Suppressor macrophage treated with lipopolysaccharide for 4 hours (primary cell): ENCODE measurements at places on chromosomes 12 and 14.
A peak's percentile ranks its signal among the peaks of the same experiment; 100 is the strongest.

GRCh38 chr14:98233656-98234055 is 1038.3 kb downstream of the BCL11B start:
- no peak for DNase-seq

DNA sequence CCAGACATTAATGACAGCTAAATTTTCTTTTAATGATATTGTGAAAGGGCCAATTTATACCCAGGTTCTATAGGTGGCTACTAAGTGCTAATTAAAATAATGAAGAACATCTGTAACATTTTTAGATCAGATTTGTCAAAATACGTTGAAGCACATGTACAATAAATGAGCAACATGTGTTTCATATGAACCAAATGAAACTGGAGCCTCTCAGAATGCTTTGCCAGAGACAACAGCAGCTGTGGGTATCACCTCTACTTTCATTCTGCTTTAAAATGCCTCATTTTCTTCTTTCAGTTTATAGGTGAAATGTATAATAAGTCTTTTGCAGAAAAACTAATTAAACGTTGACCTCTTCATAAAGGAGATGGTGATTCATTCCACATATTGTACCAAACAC is 26.1 kb upstream of the MYF6 start:
- no peak for DNase-seq

- DNase-seq, result no peak
Measured at GRCh38 chr12:53191885-53192530, 11.3 kb upstream of the CSAD start.

GRCh38 chr12:127760357-127760756 is 506.6 kb upstream of the TMEM132C start:
- no peak for DNase-seq

GRCh38 chr12:6941267-6941666 is 2.3 kb upstream of the RNU7-1 start:
- no peak for DNase-seq

DNA sequence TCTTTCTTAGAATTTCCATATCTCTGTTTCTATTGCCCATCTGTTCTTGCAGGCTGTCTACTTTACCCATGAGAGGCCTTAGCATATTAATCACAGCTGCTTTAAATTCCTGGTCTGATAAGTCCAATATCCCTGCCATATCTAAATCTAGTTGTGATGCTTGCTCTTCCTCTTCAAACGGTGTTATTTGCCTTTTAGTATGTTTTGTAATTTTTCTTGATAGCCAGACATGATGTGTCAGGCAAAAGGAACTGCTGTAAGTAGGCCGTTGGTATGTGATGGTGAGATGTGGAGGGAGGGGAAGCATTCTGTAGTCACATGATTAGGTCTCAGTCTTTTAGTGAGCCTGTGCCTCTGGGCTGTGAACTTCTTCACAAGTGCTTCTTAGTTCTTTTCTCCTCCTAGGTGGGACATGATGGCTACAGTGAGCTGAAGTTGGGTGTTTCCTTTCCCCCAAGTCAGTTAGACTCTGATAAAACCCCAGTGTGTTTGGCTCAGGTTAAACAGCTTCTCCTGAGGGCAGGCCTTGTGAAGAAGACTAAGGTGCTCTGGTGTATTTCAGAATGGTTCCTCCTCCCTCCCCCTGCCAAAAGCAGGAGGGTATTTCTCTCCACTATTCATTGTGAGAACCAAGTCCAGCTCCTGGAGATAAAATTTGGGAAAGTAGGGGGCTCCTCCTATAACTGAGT is 195.9 kb upstream of the PARP11 start:
- DNase-seq, result no peak

- no peak for DNase-seq
Measured at GRCh38 chr14:77800814-77801213, 905 bp downstream of the ADCK1 start.

DNA sequence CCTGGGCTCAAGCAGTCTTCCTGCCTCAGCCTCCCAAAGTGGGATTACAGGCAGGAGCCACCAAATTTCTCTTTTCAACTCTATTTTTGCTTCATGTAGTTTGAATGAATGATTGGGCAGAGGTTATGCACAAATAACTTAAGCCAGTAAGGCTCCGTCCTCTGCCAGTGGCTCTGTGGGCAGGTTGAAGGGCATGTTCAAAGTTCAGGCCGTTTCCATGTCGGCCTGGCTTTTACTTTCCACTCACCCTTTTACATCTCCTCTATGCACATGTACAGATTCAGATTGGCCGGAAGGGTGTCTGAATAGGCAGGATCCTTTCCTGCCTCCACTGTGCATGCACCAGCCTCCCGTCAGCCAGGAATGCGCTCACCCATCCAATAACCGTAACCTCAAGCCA is 132.3 kb downstream of the EML1 start:
- DNase-seq, result no peak

DNA sequence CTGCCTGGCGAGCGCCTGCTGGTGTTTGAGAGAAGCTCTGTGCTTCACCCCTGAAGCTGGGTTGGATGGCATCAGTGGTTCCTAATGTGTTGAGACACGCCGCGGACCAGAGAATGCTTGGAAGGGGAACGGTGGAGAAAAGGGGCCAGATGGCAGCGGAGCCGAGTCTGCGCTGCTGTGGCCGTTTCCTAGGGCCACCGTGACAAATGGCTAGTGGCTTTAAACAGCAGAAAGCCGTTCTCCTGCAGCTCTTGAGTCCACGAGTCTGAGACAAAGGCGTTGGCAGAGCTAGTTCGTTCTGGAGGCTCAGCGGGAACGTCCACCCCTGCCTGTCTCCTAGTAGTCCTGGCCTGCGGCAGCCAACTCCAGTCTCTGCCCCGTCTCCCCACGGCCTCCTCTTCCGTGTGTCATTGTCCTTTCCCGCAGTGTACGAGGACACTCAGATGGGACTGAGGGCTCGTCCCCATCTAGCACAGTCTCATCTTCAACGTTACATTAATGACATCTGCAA is 103.6 kb downstream of the ADGRD1 start:
- DNase-seq, result no peak

DNA sequence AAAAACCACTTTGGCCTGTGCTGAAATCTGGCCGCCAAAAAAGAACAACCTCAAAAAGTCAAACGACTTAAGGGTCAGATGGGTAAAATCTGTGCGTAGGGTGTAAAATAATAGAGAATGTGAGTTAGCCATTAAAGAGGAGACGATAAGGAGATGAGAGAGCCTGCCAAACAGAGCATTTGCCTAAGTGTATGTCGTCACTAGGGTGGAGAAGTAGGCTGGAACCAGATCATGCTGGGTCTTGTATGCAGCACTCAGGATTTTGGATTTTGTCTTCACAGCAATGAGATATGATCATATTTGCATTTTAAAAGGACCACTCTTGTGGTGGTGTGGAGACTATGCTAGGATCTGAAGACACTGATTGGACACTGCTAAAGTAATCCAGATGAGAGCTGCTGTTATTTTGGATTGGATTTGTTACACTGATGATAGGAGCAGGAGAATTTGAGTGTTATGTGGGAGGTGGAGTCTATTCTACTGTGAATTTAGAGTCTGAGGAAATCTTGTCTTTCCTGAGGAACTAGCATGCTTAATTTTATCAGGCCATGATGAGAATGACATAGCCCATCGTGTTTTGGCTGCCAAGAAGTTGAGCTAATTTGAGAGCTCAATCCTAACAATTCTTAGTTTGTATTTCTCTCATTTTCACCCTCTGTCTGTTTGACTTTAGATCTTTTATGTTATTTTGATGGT is 24.8 kb upstream of the DBX2 start:
- no peak for DNase-seq

GRCh38 chr12:78057075-78057474 is 226.4 kb downstream of the NAV3 start:
- no peak for DNase-seq

- no peak for DNase-seq
Measured at GRCh38 chr12:43662736-43663135, 95.9 kb downstream of the PUS7L start.

GRCh38 chr12:21305661-21306060 is 29.1 kb downstream of the SLCO1A2 start:
- no peak for DNase-seq

- peak; percentile 57 for DNase-seq
Measured at GRCh38 chr14:81169711-81170103, 51.1 kb downstream of the GTF2A1 start.
